Renal cortex interstitium (tissue), 15 donors: ENCODE measurements at places on chromosomes 13 and 19. TPM values are rescaled to one million over a fixed set of nuclear protein-coding genes. Genes with fewer than 3 reads are reported as not detected.

- DNase-seq = no peak
Observed at GRCh38 chr19:6483235-6483634, 1.6 kb upstream of the DENND1C start.

SMIM44 gene
- polyA plus RNA-seq = 0.74 TPM

GRCh38 chr19:56170261-56170660 lies 5.5 kb upstream of the GALP start:
- DNase-seq = no peak

DNA sequence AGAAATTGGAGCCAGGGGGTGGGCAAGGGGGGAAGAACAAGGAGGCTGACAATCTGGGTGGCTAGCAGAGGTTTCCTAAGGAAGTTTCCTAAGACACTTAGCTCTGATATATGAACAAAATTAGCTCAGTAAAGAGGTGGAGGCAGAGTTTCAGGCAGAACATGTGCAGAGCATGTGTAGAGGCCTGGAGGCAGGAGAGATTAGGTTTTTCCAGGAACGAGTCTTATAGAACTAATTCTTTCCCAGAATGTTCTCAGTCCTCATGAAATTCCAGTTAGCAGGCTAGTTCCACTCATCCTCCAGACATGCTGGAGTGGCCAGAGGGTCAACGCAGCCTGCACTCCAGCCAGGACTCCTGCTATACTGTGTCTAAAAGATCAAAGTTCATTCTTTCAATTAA lies 184.7 kb downstream of the LACC1 start:
- DNase-seq = no peak

RDH8 gene
- not detected for polyA plus RNA-seq

C13orf42 gene
- 0.47 TPM for polyA plus RNA-seq
